CD4-positive, CD25-positive, alpha-beta regulatory T cell (primary cell): ENCODE measurements at places on chromosomes 12 and 14. TPM values are rescaled to one million over a fixed set of nuclear protein-coding genes. Genes with fewer than 3 reads are reported as not detected.

GRCh38 chr14:64089920-64090319, 204.3 kb downstream of the ESR2 start:
- no peak overlapping the region for H3K27ac ChIP-seq
- no peak for DNase-seq
- H3K27me3 ChIP-seq: no peaks in the 10 kb centered on the region

Gene CCDC196
- not detected for total RNA-seq

DNA sequence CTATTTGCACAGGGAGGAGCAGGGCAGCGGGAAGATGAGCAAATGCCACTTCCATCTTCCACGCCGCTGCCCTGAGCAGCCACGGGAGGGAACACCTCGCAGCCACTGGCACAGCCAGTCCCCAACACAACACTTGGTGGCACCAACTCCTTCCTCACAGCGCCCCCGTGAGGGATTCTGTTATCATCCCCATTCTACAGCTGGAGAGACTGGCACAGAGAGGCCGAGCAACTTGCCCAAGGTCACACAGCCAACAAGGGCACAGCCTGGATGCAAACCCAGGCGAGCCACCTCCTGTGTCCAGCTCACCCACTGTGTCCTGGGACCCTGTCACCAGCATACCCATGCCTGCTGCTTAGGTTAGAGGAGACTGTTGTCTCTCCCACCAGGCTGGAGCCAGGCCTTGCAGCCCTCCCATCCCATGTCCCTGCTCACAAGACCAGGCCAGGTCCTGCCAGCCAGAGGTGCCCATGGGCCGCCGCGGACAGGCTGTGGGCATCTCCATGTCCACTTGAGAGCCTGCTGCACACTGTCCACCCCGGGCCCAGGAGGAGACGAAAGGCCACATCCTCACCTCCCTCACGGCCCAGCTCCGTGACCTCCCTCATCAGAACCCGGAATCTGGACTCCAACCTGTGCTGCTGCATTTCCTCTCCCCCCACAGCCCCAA, 57.0 kb downstream of the NCOR2 start:
- peak; percentile 7 for DNase-seq
- H3K36me3 ChIP-seq: no peaks in the 10 kb centered on the region

DNA sequence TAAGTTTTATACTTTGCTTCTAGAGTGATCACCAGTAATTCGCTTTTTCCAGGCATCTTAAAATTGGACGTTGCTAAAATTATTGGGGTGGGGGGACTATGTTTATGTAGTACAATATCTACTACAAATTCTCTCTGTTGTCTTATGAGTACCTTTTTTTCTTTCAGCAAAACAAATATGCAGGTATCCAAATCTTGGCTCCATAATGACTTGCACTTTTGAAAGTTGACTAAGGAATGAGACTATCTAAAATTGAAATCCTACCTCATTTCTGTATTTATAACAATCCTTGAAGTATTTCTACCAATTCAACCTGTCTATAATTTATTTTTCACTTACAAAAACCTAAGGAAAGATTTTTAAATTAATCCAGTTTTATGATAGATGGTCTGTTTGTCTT, 2.4 kb downstream of the DYNC1H1 start:
- H3K4me1 ChIP-seq: peaks cover 36% of the 10 kb centered on the region
- peak overlapping the region; percentile 86 for H3K4me3 ChIP-seq
- peaks cover 13% of the 10 kb centered on the region for H3K36me3 ChIP-seq
- peak overlapping the region; percentile 51 for H3K27ac ChIP-seq
- H3K27me3 ChIP-seq: no peaks in the 10 kb centered on the region

DNA sequence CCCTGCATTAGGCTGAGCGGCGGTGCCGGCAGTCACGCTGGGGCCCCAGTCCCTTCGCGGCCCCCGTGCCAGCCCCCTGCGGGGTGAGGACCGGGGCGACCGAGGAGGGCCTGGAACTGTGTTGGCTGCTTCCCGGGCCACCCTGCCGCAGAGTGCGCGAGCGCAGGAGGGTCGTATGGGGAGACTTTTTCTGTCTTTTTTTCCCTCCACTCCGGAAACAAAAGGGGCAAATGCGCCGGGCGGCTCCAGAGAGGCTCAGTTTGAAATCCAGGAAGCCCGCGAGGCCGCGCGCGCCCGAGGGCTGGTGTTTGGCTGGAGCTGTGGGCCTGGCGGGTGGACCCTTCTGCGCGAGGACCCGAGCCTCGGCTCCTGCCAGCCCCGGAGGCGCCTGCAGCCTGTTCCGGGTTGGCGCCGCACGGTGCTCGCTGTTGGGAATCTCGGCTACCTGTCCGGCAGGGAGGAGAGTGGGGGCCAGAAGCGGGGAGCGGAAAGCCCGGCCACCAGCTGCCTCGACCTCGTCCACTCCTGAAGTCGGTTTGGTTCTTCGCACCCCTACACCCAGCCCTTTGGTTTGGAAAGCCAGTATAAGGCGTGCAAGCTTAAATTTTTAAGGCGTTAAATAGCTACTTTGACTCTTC, 638 bp downstream of the PLEKHG3 start:
- H3K36me3 ChIP-seq: no peaks in the 10 kb centered on the region
- H3K4me3 ChIP-seq: peak overlapping the region; percentile 41
- peaks cover 13% of the 10 kb centered on the region for H3K27me3 ChIP-seq
- no peak for DNase-seq
- H3K27ac ChIP-seq: peak overlapping the region; percentile 14

GRCh38 chr12:103333676-103334075, 162.1 kb downstream of the C12orf42 start:
- H3K36me3 ChIP-seq: no peaks in the 10 kb centered on the region
- H3K27ac ChIP-seq: no peak overlapping the region
- no peak overlapping the region for H3K4me3 ChIP-seq
- H3K4me1 ChIP-seq: no peaks in the 10 kb centered on the region
